ENCODE measurements at places on chromosomes 7 and 10.
A peak's percentile ranks its signal among the peaks of the same experiment; 100 is the strongest.

GRCh38 chr10:69130251-69130650 lies 6.3 kb downstream of the VPS26A start:
- no peak overlapping the region for H3K27ac ChIP-seq
- peaks cover 21% of the 10 kb centered on the region for H3K36me3 ChIP-seq
- peaks cover 6% of the 10 kb centered on the region for H3K4me1 ChIP-seq
- H3K4me3 ChIP-seq: no peak overlapping the region
- DNase-seq: no peak
- H3K27me3 ChIP-seq: no peaks in the 10 kb centered on the region

- no peaks in the 10 kb centered on the region for H3K4me1 ChIP-seq
- H3K27ac ChIP-seq: no peak overlapping the region
- H3K27me3 ChIP-seq: no peaks in the 10 kb centered on the region
- no peak for DNase-seq
Observed at GRCh38 chr10:100927266-100927665, 14.5 kb downstream of the SLF2 start.

DNA sequence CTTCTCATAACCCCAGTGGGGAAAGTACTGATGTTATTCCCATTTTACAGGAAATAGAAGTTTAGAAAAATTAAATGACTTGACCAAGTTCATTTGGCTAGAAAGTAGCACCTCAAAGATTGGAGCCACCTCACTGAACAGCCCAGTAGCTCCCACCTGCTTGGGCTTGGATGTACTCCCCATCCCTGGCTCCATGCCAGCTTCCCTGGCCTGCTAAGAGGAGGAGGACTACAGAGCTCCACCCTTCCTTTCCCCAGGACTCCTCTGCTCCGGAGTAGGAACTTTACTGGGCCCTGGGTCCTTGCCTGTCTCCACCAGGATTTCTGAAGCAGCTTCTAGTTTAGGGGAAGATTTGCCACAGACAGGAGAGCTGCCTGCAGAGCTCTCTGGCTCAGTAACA lies 3.1 kb downstream of the HPS6 start:
- H3K4me3 ChIP-seq: no peak overlapping the region
- H3K27ac ChIP-seq: no peak overlapping the region
- H3K27me3 ChIP-seq: no peaks in the 10 kb centered on the region
- H3K36me3 ChIP-seq: peaks cover 8% of the 10 kb centered on the region
- no peak for DNase-seq
- H3K4me1 ChIP-seq: peaks cover 4% of the 10 kb centered on the region

DNA sequence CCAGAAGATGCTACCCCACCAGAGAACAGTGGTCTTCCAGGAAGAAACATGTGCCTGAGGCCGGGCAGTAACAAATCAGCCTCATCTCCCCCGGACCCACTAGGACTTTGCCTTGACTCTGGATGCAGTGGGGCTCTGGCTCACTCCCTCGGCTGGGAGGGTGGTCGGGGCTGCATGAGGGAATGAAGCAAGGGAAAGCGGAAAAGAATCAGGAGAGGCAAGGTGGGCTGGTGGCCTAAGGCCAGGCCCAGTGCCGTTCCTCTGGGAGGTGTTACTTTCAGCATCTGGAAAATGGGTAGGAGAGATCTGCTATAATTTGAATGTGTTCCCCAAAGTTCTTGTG lies 51.8 kb downstream of the CLEC2L start:
- no peaks in the 10 kb centered on the region for H3K27me3 ChIP-seq
- no peak overlapping the region for H3K27ac ChIP-seq
- H3K4me1 ChIP-seq: no peaks in the 10 kb centered on the region
- no peak for DNase-seq

GRCh38 chr7:98617960-98618418 lies 904 bp downstream of the NPTX2 start:
- peaks cover 75% of the 10 kb centered on the region for H3K27me3 ChIP-seq
- H3K27ac ChIP-seq: no peak overlapping the region
- H3K4me1 ChIP-seq: no peaks in the 10 kb centered on the region
- no peak for DNase-seq

- H3K4me3 ChIP-seq: no peak within 1 kb of the TSS
- H3K27ac ChIP-seq: no peak within 1 kb of the TSS
- no peaks in the 10 kb centered on the region for H3K36me3 ChIP-seq
Observed at GRCh38 chr7:83648464-83649241, at the start of gene SEMA3E. SEMA3E (minus strand) TSS chr7:83649139.

DNA sequence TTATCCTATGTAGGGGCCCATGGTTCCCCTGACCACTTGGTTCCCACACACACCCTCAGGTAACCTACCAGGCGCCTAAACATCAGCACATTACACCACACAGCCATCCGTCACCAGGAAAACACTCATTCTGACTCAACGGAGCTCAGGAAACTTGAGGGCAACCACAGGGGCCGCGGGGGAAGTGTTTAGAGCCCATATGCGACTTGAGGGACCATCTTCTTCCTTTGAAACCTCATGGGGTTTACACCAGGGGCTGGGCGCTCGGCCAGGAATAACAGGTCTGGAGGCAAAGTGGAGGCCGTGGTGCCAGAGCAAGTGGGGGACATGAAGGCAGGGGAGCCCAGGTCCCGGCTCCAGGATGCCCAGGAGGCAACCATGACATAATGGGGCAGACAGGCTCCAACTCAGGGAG lies 1.5 kb downstream of the STX1A start:
- H3K27ac ChIP-seq: peak overlapping the region; percentile 66
- DNase-seq: no peak
- peak overlapping the region; percentile 95 for H3K4me3 ChIP-seq

DNA sequence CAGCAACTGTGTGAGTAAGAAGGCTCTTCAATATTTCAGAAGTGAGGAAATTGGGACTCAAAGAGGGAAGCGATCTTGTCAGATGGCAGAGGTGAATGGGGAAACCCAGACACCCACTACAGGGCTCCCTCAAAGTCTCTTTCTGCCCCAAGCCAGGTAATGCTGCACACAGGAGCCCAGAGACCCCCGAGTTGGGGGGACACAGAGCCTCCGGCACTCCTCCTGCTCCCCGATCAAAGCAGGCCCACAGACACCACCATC lies 139.4 kb downstream of the TNS3 start:
- H3K36me3 ChIP-seq: peaks cover 12% of the 10 kb centered on the region
- H3K4me1 ChIP-seq: no peaks in the 10 kb centered on the region
- H3K27ac ChIP-seq: no peak overlapping the region
- no peak for DNase-seq
- H3K27me3 ChIP-seq: no peaks in the 10 kb centered on the region
- H3K4me3 ChIP-seq: no peak overlapping the region

- no peak overlapping the region for H3K27ac ChIP-seq
- H3K4me3 ChIP-seq: no peak overlapping the region
- no peaks in the 10 kb centered on the region for H3K27me3 ChIP-seq
- no peaks in the 10 kb centered on the region for H3K4me1 ChIP-seq
Observed at GRCh38 chr10:43024524-43024923, 52.3 kb upstream of the RET start.

- H3K36me3 ChIP-seq: no peaks in the 10 kb centered on the region
- no peaks in the 10 kb centered on the region for H3K4me1 ChIP-seq
- H3K4me3 ChIP-seq: no peak overlapping the region
- no peak overlapping the region for H3K27ac ChIP-seq
- no peak for DNase-seq
Observed at GRCh38 chr10:106980495-106981451, 183.7 kb downstream of the SORCS1 start.

DNA sequence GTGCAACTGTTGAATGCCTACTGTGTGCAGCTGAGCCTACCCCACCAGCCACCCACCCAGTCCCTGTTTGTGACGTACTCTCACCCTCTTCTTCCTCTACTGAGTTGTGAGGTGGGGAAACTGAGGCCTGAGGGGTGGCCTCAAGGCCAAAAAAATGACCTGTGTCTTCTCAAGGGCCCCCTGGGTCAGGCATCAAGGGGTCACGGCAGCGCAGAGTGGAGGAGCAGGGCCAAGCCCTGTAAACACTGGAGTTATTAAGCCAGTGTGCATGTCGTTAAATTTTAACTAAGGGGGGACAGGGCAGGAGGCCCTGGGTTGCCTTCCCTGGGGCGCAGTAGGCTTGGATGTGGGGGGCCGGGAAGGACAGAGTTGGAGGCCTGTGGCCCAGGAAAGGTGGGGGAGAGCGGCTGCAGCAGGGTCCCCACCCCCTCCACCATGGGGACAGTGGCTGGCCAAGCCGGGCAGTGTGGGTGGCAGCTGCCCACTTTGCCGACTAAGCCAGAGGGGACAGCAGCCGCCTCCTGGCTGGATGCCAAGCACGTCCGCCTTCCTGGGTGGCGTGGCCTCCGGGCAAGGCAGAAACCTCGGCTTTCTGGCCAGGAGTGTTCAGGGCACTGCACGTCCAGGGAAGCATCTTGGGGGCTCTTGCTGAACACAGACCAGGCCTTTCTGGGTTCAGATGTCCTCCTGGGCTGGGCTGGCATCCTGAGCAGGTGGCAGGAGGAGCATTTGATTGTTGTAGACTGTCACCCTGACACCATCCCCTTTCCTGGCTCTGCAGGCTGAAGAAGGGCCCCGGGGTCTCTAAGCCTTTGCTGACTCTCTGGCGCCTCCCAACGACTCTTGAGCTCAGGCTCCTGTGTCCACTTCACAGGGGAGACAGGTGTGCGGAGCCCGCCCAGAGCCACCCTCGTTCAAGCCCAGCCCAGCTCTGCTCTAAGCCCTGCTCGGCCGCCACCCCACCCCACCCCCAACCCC lies 1.9 kb downstream of the SLC29A4 start:
- no peaks in the 10 kb centered on the region for H3K27me3 ChIP-seq
- H3K4me3 ChIP-seq: no peak overlapping the region
- no peak overlapping the region for H3K27ac ChIP-seq
- H3K4me1 ChIP-seq: no peaks in the 10 kb centered on the region
- H3K36me3 ChIP-seq: no peaks in the 10 kb centered on the region
- no peak for DNase-seq

GRCh38 chr7:117202511-117202910 lies 120.3 kb downstream of the WNT2 start:
- no peaks in the 10 kb centered on the region for H3K36me3 ChIP-seq
- DNase-seq: no peak
- H3K27me3 ChIP-seq: no peaks in the 10 kb centered on the region
- H3K4me1 ChIP-seq: no peaks in the 10 kb centered on the region
- H3K4me3 ChIP-seq: no peak overlapping the region

- no peaks in the 10 kb centered on the region for H3K27me3 ChIP-seq
- H3K36me3 ChIP-seq: peaks cover 5% of the 10 kb centered on the region
- DNase-seq: no peak
- H3K4me1 ChIP-seq: peaks cover 5% of the 10 kb centered on the region
Observed at GRCh38 chr10:101061624-101062231, at the start of gene KAZALD1. KAZALD1 (plus strand) TSS chr10:101061989; CDS start chr10:101062593, 604 bp downstream.

GRCh38 chr10:131692686-131693334 lies 208.0 kb upstream of the PPP2R2D start:
- no peaks in the 10 kb centered on the region for H3K4me1 ChIP-seq
- H3K36me3 ChIP-seq: no peaks in the 10 kb centered on the region
- H3K4me3 ChIP-seq: no peak overlapping the region
- no peak overlapping the region for H3K27ac ChIP-seq
- no peak for DNase-seq

DNA sequence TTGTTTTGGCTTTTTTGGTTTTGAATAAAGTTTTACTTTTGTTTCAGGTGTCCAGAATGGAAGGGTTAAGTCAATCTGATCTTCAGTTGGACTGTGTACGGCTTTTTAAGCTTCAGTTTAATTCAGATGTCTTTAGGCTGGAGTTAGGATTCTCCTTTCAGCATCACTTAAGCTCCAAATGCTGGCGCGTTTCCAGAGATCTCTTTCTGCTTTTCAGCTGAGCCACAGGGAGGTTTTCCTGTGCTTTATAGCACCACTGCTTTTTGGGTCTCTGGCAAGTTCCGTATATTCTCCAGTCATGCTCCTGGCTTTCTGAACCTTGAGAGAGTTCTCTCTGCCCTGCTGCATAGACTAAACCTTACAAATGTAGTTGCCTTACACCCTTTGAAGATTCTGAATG lies 60.0 kb downstream of the VTI1A start:
- DNase-seq: no peak
- H3K4me1 ChIP-seq: no peaks in the 10 kb centered on the region
- H3K4me3 ChIP-seq: no peak overlapping the region
- no peaks in the 10 kb centered on the region for H3K27me3 ChIP-seq
- H3K27ac ChIP-seq: no peak overlapping the region
- H3K36me3 ChIP-seq: peaks cover 3% of the 10 kb centered on the region

GRCh38 chr7:1649751-1650326 lies 20.2 kb upstream of the ELFN1 start:
- H3K27me3 ChIP-seq: peaks cover 29% of the 10 kb centered on the region
- DNase-seq: peak; percentile 29
- H3K27ac ChIP-seq: no peak overlapping the region
- H3K4me3 ChIP-seq: no peak overlapping the region
- no peaks in the 10 kb centered on the region for H3K4me1 ChIP-seq
- H3K36me3 ChIP-seq: no peaks in the 10 kb centered on the region

DNA sequence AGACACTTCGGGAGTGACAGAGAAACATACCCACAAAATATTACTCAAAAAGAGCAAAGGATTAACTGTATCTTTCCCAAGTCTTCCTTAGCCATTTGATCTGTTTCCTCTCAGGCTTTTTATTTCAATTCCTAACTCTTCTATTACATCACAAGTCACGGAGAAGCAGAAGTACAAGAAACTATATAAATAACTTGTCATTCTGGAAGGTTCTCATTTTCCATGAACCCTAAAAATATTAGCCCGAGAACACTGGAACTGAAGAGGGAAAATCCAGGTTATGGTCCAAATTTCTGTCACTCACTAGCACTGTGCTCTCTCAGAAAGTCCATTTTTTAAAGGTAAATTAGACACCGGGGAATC lies 98.0 kb downstream of the GRB10 start:
- H3K27ac ChIP-seq: no peak overlapping the region
- no peak overlapping the region for H3K4me3 ChIP-seq
- no peaks in the 10 kb centered on the region for H3K27me3 ChIP-seq

GRCh38 chr10:35328404-35329037 lies 7.8 kb upstream of the CCNY start:
- H3K36me3 ChIP-seq: peaks cover 23% of the 10 kb centered on the region
- H3K27me3 ChIP-seq: no peaks in the 10 kb centered on the region
- no peak overlapping the region for H3K4me3 ChIP-seq
- H3K4me1 ChIP-seq: peaks cover 22% of the 10 kb centered on the region
- no peak overlapping the region for H3K27ac ChIP-seq

DNA sequence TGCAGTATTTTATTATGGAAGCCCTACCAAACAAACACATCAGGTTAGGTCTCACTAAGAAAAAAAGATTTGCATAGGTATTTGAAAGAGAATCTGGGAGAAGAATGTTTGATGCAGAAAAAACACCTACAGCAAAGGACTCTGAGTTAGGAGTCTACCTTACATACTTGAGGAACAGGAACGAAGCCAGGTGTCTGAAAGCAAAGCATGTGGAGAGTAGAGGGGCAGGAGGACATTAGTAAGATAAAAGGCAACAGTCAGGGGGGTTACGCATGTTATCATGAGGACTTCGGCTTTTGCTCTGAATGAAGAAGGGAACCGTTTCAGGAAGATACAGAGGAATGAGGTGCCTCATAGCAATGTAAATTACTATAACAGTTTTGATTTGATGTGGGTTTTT lies 87.9 kb upstream of the PTER start:
- H3K27me3 ChIP-seq: no peaks in the 10 kb centered on the region
- no peak overlapping the region for H3K27ac ChIP-seq
- H3K4me1 ChIP-seq: no peaks in the 10 kb centered on the region
- DNase-seq: no peak
- no peaks in the 10 kb centered on the region for H3K36me3 ChIP-seq

GRCh38 chr7:36513393-36513792 lies 123.7 kb downstream of the ANLN start:
- no peak overlapping the region for H3K27ac ChIP-seq
- no peaks in the 10 kb centered on the region for H3K36me3 ChIP-seq
- H3K27me3 ChIP-seq: no peaks in the 10 kb centered on the region
